Dermis microvascular lymphatic vessel endothelial cell (primary cell): ENCODE measurements at places on chromosomes 3 and 15. TPM values are rescaled to one million over a fixed set of nuclear protein-coding genes. Genes with fewer than 3 reads are reported as not detected.

SERPINI2 gene
- total RNA-seq, result not detected in 2 replicates

KCNAB1 gene
- under 0.01 and 1.6 TPM in 2 replicates for total RNA-seq

TNFAIP8L3 gene
- 91.5 and 154 TPM in 2 replicates for total RNA-seq

AADACL2 gene
- not detected in 2 replicates for total RNA-seq

RARB gene
- total RNA-seq, result 0.26 and 3.8 TPM in 2 replicates

ZNF385D gene
- total RNA-seq, result 1.3 and 4.2 TPM in 2 replicates

CCR2 gene
- not detected in 2 replicates for total RNA-seq

CLDN18 gene
- not detected in 2 replicates for total RNA-seq

GOLGA8G gene
- total RNA-seq, result not detected in 2 replicates

CTDSPL gene
- 102 and 134 TPM in 2 replicates for total RNA-seq

THPO gene
- under 0.01 TPM in 2 replicates for total RNA-seq

LRRK1 gene
- 5.9 and 6.6 TPM in 2 replicates for total RNA-seq
